Central memory CD4-positive, alpha-beta T cell (primary cell): ENCODE measurements at places on chromosomes 2 and 18.

- DNase-seq, result no peak
Measured at GRCh38 chr2:176642074-176642473, 372.8 kb downstream of the MTX2 start.

DNA sequence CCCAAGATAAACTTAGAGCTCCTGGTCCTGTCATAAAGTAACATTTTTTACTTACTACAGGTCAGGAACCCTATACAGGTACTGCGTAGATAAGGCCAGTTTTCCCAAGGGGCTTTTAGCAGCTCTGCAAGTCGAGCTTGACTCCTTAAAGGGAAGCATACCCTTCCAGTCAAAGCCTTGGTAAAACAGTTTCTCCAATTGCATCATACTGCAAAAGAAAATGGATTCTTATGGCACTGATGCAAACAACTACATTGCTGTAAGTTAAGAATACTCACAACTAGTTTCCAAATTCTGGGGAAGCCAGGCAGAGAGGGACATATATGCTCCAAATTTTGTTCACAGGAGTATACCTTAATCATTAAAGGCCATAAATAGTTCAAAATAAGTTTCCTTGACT lies 31.0 kb downstream of the MYO3B start:
- DNase-seq, result no peak

- DNase-seq, result no peak
Measured at GRCh38 chr2:142722569-142722968, 154.9 kb upstream of the KYNU start.

DNA sequence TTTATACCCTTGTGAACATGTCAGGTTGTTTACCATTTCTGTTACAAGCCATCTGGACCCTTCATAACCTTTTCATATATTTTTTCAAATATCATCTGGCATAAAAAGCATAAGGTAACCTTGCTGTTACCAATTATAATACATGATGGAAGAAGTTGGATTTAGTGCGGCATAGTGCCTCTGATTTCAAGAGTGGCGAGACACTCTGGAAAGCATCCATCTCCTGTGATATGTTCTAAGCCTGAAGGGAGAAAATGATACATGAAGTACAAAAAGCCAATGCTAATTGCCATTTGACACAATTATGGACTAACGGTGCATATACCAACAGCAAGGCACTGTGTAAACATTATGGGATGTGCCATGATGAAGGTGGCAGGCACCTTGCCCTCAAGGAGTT lies 75.1 kb downstream of the DCC start:
- DNase-seq, result no peak

DNA sequence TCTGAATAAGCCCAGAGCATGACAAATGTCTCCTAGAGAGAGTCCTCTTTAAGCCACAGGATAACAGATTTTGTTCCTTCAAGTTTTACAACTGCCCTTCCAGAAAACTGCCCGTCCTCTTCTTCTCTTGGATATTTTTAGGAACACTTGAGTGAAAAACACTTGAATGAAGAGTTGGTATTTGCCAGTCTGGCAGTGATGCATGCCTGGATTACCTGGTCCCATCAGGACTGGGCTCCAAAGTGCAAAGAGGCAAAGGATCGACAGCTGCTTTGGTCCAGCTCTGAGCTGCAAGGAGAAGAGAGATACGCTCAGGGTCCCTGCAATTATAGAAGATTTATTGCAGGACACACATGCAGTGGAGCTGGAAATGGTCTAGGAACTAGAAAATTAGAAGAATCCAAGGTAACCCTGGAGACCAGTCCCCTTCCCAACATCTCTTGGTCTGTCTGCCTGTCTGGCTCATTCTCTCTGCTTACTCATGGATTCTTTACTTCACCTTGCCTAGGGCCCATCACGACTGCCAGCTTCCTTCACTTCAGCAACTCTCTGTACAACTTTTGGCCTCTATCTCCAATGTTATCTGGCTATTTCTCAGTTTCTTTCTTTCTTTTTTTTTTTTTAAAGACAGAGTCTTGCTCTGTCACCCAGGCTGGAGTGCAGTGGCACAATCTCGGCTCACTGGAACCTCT lies 112.1 kb upstream of the SIX2 start:
- DNase-seq, result no peak

DNA sequence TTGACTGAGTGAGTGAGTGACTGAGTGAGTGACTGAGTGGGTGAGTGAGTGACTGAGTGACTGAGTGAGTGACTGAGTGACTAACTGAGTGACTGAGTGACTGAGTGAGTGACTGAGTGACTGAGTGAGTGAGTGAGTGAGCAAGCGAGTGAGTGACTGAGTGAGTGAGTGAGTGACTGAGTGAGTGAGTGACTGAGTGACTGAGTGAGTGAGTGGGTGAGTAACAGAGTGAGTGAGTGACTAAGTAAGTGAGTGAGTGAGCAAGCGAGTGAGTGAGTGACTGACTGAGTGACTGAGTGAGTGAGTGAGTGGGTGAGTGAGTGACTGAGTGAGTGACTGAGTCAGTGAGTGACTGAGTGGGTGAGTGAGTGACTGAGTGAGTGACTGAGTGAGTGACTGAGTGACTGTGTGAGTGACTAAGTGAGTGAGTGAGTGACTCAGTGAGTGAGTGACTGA lies 11.9 kb downstream of the MAL start:
- DNase-seq, result no peak
